KBM-7 (cell line): ENCODE measurements at places on chromosomes 5 and 9.
A peak's percentile ranks its signal among the peaks of the same experiment; 100 is the strongest.

- DNase-seq = peak; percentile 76
These were observed 5.1 kb upstream of the PHYKPL start for GRCh38 chr5:178237431-178238312.

DNA sequence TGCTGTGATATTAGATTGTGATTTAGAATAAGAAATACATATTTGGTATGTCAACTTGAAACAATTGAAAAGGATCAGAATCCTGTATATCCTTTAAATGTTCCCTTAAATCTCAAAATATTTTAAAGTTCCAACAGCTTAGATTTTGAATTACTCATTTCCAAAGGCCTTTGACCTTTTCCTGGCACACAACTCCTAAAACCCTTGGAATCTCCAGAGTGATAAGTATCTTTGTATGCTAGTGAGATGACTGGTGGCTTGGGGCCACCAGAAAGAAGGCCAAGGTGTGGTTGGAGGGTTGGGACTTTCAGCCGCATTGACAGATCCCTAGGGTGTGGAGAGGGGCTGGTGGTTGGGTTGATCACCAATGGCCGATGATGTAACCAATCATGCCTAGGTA is 104.7 kb downstream of the YIPF5 start:
- DNase-seq = no peak

- no peak for DNase-seq
These were observed 94.6 kb upstream of the SMC2 start for GRCh38 chr9:103999375-104000062.

GRCh38 chr9:109441296-109441695 is 56.8 kb downstream of the PTPN3 start:
- DNase-seq = no peak

GRCh38 chr5:174409070-174409469 is 315.3 kb upstream of the MSX2 start:
- DNase-seq = peak; percentile 62

DNA sequence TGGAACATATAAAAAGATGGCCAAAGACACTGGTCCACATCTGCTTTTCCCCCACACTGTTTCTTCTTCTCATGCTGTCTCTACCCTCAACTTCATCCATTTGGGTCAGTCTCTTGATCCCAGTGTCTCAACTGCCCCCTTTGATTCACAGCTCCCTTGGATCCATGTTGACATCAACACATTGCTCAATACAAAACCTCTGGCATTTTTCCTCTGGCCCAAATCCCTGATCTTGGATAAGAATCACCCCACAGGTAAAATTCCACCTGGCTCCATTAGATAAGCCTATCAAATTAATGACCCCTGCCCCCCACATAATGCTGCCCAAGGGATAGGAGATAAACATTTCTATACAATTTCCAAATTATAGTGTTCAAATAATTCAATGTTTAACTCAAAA is 229.8 kb downstream of the TLE1 start:
- no peak for DNase-seq

DNA sequence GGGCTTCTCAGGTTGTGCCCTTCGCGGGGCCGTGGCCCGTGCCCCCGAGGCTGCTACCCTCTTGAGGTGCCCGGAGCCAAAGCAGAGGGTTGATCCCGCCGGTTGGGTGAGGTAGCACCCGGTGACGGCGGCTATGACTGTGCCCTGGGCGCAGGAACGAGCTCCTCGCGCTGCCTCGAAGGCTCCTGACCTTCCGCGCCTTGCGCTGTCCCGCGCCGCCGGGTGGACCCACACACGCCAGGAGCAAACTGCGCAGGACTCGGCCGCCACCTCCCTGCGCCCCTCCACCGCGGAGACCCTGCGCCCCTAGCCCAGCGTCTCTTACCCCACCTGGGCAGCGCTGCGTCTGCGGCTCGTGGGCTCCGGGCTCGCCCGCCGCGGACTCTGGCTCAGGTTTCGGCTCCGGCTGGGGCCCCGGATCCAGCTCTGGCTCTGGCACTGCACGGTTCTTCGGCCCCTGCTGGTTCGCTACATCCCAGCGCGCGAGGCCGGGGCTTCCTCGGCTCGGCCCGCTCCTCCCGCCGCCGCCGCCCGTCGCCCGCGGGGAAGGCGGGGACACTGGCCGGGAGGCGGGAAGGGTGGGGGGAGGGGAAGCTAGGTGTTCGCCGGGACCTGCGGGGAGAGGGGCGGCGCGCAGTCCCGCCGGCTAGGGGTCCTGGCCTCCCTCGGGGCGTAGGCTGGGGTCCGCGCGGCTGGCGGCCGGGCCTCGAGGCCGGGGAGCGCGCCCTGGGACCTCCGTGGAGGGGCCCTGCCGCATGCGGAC is 5.4 kb upstream of the PITX1 start:
- no peak for DNase-seq

GRCh38 chr5:140800816-140801493 is at the start of gene PCDHA3:
Gene PCDHA3, plus strand, starts transcription at chr5:140801057.
- peak; percentile 75 for DNase-seq

- no peak for DNase-seq
These were observed 179.7 kb downstream of the TSSK1B start for GRCh38 chr5:113255105-113255504.

GRCh38 chr5:23314827-23315226 is 192.6 kb upstream of the PRDM9 start:
- no peak for DNase-seq

DNA sequence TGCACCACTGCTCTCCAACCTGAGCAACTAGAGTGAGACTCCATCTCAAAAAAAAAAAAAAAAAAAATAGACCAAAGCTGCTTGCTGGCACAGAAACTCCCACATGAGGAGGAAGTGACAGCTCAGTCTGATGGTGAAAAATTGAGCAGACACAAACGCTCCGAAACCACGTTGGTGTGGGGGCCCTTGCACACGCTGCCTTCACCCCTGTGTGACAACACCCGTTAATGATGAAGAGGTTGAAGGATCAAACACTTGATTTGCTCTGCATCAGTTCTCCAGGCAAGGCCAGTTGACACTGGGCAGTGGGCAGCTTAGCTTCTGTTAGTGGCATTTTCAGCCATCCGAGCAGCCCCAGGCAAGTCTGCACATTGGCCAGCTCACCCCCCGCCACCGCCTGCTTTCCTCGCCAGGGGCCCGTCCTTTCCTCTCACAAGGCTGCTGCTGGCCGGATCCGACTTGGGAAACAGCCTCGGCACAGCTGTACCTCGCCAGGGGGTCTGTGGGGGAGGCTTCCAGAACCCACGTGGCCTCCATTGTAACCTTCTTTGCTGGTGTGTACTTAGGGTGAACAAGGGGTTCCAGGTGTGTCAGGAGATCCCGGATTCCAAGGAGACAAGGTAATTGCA is 79.8 kb downstream of the COL27A1 start:
- peak; percentile 26 for DNase-seq

DNA sequence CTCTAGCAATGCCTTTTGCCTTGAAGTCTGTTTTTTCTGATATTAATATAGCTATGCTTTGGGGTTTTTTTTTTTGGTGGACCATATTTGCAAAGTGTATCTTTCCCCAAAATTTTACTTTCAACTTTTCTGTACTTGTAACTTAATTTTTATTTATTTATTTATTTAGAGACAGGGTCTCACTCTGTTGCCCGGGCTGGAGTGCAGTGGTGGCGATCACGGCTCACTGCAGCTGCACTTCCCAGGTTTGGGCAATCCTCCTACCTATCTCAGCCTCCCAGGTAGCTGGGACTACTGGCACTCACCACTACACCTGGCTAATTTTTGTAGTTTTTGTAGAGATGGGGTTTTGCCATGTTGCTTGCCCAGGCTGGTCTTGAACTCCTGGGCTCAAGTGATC is 20.8 kb downstream of the PRRT1B start:
- no peak for DNase-seq

GRCh38 chr9:126205265-126205664 is 121.4 kb upstream of the MVB12B start:
- DNase-seq = no peak

DNA sequence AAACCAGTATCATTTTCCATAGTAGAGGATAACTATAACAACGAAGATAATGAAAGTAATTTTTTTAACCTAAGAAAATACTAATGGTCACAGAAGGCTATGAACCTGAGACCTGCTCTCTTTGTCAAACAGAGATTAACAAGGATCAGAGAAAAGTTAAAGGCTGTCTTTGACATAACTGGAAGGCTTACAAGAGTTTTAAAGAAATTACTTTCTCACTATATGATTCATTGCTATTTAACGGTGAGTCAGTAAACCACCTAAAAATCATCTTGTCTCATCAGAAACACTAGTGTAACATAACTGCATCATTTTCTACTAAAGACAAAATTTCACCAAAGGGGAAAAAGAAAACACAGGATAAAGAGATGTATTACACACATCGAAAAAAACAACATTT is 19.3 kb downstream of the MLANA start:
- no peak for DNase-seq

DNA sequence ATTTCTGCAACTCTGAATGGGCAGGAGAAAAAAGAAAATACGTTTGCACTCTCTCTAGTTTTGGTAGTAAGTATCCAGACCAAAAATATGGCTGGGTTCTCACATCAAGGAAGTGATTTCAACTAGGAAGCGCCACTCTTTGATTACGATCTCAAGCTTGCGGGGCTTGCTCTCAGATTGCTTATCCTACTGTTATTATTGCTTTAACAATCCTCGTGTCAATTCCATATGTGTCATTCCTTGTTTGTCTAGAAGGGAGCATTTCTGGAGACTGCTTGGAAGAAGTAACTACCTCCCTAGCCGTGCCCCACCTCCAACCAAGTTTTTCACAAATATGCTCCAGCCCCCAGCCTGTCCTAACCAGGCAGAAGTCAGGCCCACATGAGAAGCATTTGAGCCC is 3.5 kb downstream of the PRUNE2 start:
- DNase-seq = no peak
